ENCODE measurements at places on chromosomes 12 and 14.
A peak's percentile ranks its signal among the peaks of the same experiment; 100 is the strongest.

GRCh38 chr12:80040075-80040738, 59.1 kb upstream of the OTOGL start:
- DNase-seq = no peak

DNA sequence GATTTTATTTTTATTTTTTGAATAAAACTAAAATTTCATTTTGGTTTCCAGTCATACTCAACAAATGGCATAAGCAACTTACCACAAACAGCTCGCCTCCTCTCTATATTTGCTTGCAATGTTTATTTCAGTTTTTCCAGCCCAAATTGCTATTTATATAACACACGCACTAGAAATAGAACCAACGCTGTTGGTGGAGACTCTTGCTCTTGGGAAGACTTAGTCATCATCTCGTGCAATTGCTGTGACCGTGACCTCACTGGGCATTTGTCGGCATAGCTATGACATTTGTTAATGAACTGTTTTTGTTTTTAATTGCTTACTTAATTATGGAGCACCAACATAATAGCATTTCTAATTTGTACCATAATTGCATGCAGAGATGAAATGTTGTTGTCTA, 153.1 kb upstream of the OTX2 start:
- no peak for DNase-seq

GRCh38 chr12:4771960-4772566, 51.9 kb downstream of the GALNT8 start:
- DNase-seq = no peak

DNA sequence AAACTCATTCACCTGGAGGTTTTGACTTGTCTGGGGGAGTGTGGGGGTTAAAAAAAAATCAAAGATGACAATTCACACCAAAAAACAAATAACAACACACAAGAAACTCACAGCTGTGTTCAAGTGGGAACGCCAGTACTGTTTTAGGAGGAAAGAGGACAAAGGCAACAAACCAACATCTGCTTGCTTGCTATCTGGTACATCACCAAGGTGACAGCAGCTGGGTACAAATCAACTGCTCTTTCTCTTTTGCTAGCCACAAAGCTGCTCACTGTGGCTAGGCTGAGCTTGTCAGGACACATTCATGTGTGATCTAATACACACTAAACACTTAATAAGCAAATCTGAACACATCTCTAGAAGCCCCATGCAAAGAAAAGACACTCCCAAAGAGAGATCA, 128.0 kb upstream of the RAP1B start:
- DNase-seq = no peak

GRCh38 chr14:31560759-31561154, 447 bp upstream of the NUBPL start:
- DNase-seq = peak; percentile 17

- no peak for DNase-seq
Measured at GRCh38 chr12:52689239-52689638, 9.0 kb upstream of the KRT1 start.

- DNase-seq = no peak
Measured at GRCh38 chr14:54435500-54435981, 5.6 kb downstream of the CNIH1 start.

DNA sequence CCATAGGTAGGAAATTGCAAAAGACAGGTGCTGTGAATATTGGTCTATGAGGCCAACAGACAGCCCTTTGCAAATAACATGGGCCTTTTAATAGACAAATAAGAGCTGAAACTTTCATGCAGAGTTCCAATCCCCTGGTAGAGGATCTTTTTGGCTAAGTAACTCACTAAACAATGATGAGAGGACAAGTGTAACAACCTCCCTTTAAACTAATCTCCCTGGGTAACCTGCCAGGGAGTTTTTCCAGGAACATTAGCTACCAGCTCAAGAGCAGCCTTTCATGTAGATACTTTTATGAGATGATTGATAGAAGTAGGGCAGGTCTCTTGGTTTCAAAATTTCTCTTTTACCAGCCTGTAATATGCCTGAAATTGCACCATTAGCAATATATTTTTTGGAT, 13.8 kb upstream of the CACNA1C start:
- DNase-seq = no peak

DNA sequence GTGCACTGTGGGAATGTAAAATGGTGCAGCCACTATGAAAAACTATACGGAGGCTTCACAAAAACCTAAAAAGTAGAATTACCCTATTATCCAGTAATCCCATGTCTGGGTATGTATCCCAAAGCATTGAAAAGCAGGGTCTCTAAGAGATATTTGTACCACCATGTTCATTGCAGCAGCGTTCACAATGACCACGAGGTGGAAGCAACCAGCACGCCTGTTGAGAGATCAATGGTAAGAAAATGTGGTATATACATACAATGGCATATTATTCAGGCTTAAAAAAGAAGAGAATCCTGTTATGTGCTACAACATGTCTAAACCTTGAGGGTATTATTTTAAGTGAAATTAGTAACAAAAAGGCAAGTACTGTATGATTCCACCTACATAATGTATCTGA, 910 bp upstream of the NOPCHAP1 start:
- DNase-seq = no peak
